ENCODE measurements at places on chromosomes 2 and 18. TPM values are rescaled to one million over a fixed set of nuclear protein-coding genes. Genes with fewer than 3 reads are reported as not detected.

DNA sequence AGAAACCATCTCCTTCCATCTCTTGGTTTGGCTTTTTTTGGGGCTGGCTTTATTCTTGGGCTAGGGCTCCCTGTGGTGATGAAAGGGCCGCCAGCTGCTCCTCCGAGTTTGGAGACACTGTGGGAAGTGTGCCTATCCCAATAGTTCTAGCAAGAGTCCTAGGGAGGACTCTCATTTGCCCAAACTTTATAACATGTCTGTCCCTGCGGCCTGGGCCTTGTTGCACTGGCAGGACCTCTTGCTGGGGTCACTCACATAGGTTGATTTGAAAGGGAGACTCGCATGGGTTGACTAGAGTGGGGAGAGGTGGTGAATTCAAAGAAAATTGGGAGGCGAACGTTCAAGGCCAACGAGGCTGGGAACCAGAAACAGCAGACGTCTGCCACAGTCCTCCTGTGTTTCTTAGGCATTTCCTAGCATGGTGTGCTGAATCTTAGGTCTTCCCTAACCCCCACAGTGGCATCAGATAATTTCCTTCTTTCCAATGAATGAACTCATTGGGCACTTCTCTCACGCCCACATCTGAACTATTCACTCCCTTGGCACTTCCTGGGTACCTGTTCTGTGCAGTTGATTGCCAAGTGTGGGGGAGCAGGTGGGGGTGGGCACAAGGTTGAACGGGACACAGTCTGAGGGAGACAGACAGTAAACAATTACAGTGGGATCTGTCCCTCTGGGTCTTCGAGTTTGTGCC is 26.8 kb downstream of the NIFK start:
- no peak for DNase-seq

GRCh38 chr2:69735686-69736085 is 6.2 kb upstream of the ANXA4 start:
- DNase-seq = no peak

DNA sequence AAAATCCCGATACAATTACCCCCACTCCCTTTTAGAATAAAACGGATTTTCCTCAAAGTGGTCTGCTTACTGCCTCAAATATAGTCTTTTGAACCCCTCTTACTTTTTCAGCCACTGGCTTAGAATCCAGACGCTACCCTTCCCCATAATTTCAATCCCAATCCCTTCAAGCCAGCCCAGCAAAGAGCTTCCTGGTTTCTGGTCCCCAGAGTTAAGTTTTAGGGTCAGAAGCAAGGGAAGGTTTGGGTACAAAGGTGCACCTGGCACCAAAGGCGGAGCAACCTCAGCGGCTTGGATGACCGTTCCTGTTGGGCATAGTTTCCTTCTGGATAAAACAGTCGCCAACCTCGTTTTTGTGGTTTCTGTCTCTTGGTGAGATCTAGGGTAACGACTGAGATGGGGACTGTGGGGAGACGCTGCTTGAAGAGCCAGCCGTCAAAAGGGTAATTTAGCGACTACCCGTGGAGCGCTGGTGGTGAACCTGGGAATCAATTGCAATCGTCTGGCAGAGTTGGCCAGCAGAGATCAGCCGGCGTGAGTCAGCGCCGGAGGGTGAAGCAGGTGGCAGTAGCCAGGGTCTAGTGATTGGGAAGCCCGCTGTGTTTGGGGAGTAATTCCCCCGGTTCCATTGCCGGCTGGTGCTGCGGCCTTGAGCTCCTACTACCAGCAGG is 1.6 kb downstream of the FEV start:
- peak; percentile 17 for DNase-seq

DNA sequence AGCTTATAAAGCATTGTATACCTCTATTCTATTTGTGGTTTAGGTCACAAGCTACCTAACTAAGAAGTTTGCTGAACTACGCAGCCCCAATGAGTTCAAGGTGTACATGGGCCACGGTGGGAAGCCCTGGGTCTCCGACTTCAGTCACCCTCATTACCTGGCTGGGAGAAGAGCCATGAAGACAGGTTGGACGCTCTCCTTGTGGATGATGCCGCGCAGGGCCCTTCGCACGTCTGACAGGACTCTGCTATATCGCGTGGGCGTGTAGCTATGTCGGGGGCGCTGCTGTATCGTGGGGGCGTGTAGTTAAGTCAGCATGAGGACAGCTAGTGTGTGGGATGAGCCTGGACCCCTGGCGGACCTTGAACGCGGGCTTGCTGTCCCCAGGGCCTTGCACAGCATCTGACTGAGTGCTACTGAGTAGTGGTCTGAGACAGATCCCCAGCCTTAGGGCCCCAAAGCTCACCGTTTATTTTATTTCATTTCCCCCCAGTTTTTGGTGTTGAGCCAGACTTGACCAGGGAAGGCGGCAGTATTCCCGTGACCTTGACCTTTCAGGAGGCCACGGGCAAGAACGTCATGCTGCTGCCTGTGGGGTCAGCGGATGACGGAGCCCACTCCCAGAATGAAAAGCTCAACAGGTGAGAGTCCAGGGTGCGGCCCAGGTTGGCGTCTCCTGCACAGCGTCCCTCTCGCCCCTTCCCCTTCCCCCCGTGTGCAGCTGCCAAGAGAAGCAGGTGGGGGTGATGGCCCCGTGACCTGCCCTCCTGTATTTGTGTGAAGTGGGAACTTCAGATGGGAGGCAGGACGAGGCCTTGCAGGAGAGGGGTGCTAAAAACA is 15.6 kb upstream of the CNDP1 start:
- no peak for DNase-seq

DNA sequence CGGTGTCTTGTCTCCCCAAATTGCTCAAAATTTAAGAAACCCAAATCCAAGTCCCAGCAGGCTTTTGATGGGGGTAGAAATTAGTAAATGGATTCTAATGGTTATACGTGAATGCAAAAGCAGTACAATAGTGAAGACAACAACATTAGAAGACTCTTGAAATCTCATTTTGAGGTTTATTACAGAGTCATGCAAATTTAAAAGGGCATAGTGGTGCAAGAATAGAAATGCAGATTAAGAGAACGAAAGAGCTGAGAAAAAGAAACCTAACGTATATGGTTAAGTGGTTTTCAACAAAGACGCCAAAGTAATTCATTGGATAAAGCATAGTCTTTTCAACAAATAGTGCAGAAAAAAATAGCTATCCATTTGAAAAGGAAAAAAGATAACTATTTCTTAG is 33.2 kb upstream of the CXXC1 start:
- no peak for DNase-seq

GRCh38 chr2:144515696-144516410 is 4.1 kb downstream of the ZEB2 start:
- no peak for DNase-seq

DNA sequence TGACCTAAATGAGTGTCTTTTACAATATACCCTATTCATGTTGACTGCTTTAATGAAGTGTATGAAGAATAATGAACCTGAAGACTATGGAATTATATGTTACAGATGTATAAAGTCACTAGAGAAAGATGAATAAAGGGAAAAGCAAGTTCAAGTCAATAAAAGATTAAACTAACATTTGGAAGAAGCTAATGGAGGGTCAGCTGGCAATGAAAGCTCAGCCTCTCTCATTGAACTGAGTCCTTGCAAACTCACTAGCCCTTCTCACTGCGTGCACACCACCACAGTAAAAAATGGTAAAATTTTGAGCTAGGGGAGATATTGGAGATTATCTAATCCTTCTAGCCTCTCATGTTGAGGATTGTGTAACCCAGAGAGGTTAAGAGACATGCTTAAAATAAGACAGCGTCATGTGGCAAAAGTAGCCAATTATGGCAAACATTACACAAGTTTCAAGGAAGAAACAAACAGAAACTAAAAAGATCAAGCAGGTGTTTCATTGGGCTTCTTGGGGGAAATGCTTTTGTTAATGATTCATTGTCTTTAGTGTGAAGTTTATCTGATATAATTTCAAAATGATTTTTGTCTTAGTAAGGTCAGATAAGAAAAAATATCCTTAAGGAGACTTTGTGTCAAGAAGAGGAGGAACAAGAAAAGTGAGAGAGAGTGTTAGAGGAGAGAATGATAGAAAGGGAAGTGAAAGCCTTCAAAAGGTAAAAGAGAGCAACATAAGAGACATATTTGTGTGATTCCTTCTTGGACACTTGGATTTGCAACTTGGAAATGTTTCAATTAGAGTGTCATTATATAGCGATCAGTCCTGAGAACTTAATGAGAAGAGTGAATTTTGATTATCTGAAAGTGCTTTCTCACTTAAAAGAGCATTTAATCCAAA is 893.7 kb upstream of the FAM98A start:
- DNase-seq = no peak

- no peak for DNase-seq
These were observed 35.2 kb upstream of the SNED1 start for GRCh38 chr2:240963065-240963867.

- DNase-seq = no peak
These were observed 281.1 kb upstream of the NCKAP5 start for GRCh38 chr2:133849341-133849740.

- no peak for DNase-seq
These were observed 42.3 kb upstream of the NCOA1 start for GRCh38 chr2:24448797-24449196.

GRCh38 chr2:56754066-56754615 is 570.4 kb downstream of the CCDC85A start:
- DNase-seq = no peak

- no peak for DNase-seq
These were observed 138.7 kb downstream of the LDLRAD4 start for GRCh38 chr18:13357289-13357688.

DNA sequence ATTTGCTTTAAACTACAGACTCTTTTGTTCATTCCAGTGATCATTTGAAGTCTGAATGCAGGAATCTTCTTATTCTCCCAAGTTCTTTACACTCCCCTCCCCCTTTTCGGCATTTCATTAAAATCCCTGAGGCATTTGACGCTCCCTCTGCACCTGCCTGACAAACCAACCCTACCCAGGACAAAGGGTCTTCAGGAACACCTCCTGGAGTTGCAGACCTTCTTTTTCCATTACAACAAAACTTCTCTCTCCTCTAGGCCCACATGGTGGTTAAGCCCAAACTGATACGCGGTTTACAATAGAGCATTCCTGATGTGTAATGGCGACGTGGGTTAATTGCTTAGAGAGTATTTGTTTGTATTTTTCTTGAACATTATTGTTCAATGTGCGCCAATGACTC is 367.4 kb downstream of the FBXO15 start:
- DNase-seq = no peak

- DNase-seq = no peak
These were observed 36.1 kb downstream of the ASXL2 start for GRCh38 chr2:25842155-25842554.

DNA sequence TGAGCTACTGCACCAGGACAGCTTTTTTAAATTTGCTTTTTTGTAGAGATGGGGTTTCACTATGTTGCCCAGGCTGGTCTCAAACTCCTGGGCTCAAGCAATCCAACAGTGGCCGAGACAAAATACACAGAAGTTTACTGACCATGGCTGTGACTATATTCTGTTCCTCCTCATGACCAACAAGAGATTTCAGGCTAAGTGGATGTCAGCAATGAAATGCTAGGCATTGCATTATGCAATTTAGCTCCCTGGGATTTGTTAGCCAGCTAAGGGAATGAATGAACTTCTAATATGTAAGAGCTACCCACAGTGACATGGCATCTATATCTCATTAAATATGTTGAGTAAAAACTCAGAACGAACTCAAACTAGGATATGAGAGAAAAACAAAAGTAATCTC is 81.9 kb upstream of the MBOAT2 start:
- DNase-seq = no peak

DNA sequence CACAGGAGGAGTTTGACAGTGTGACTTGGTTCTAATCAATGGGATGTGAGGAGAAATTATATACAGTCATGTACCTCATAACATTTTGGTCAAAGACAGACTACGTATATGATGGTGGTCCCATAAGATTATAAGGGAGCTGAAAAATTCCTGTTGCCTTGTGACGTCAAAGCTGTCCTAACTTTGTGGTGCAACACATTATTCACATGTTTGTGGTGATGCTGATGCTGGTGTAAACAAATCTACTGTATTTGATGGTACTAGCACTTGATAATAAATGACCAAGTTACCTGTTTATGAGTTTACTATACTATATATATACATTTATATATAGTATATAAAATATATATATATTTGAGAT is 29.1 kb upstream of the TGIF1 start:
- DNase-seq = no peak

DNA sequence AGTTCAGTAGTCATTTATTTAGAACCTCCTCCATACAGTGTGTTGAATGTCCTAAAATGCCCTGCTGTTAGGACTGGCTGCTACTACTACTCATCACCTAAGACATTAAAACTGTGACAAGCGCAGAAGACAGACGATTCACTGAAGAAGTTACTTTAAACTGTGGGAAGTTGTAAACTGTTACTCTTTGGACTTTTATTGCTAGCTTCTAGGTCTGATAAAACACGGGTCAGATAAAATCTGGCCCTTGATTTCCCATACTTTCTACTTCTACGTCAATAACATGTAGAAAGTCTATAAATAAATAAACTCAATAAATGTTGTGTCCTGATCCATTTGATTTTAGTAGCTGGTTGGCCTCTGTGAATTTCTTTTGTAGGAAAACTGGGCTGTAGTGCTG is 113.4 kb downstream of the ICA1L start:
- no peak for DNase-seq

DNA sequence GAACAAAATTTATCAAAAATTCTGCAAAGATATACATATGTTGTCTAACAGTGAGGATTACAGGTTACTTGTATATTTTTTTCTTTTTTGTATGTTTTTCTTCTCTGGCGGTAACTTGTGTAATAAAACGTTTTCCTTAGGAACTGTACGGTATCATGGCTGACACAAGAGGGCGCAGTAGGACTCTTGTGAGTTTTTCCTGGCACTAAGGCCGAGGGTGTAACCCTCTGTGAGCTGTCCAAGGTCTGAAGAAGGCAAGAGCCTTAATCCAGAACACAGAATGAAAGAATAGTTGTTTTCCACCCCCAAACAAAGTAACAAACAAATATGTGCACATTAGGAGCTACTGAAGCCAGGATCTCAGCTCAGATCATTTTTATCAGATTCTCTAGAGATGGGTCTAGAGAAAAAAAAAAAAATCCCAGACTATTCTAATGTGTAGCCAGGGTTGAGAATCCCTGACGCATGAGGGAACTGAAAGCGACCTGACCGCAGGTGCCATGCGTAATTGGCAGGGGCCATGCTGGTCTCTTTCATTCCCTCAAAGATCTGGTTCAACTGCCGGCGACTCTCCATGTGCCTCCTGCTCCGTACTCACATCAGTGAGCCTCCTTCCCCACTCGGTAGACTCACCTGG is 27.0 kb downstream of the TMEM200C start:
- DNase-seq = peak; percentile 86

DNA sequence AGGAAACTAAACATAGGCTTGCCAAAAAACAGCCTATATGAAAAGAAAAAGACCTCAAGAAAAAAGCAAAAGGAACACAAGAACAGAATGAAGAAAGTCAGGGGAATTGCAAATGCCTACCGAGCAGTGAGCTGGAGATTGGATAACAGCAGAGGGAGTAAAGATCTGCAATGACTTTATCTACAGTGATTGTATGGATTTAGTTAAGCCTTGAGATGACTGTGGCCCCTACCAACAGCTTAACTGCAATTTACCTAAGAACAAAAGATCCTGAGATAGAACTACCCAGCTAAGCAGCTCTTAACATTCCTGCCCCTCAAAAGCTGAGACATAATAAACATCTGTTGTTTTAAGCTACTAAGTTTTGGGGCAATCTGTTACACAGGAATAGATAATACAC is 20.5 kb downstream of the LNPK start:
- DNase-seq = no peak

Gene HOXD13
- 1.4 TPM for total RNA-seq

Gene VAMP5
- 10.4 TPM for total RNA-seq

Gene AMER3
- total RNA-seq = not detected

Gene HEATR5B
- total RNA-seq = 10.7 TPM

Gene KCNJ13
- total RNA-seq = not detected

Gene LYG1
- 0.08 TPM for total RNA-seq

Gene DLGAP1
- 0.53 TPM for total RNA-seq

Gene G6PC2
- total RNA-seq = not detected

Gene C2orf66
- total RNA-seq = not detected

Gene SERPINB5
- 13.4 TPM for total RNA-seq

Gene LIPG
- total RNA-seq = 96.0 TPM
